M059J (cell line): ENCODE measurements at places on chromosomes 12 and 14. TPM values are rescaled to one million over a fixed set of nuclear protein-coding genes. Genes with fewer than 3 reads are reported as not detected.

DNA sequence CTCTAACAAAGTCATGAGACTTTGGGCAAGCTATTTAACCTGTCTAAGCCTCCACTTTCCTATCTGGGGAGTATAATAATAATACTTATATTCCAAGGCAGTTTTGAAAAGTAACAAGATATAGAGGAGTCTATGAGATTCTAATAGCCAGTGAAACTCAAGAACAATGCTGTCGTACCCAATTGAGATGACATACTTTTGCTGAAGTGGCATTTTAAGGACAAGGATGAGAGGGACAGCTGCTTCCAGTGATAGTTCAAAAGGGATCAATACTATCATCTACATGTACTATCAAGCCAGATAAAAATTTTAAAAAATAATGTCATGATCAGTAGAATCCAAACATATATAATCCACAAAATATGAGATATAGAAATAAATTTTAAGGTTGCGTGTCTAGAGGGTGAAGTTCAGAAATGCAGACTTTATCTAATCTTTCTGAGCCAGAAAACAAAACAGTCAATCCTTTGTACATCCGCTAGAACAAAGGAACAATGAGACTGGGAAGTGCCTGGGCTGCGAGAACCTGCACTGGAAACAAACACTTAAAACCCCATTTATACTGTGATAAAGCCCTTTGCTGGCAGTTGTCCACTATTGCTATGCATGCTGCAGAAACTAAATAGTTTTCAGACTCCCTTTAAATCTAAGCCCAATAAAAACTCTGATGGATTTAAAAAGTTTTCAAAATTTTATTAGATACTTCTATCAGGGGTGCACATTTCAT is 38.6 kb downstream of the PTPRB start:
- DNase-seq: no peak

DNA sequence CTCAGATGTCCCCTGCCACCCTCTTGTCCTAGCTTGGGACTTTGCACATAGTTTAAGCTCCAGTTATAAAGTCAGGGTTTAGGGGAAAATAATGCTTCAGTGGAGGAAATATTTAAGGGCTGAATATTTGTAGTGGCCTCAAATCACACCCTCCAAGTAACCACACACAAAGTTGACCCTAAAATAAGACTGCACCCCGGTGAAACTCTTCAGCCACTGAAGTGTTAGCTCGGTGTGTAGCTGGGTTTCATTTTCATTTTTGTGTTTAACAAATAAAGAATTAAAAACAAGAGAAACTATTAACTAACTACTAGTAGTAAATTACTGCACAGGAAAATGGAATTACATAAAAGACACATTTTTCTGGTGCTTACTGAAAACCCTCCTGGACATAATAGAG is 14.8 kb upstream of the BCL11B start:
- DNase-seq: no peak

ACOT6 gene
- not detected in 2 replicates for total RNA-seq

GRCh38 chr14:72597252-72598233 is 296.4 kb downstream of the DPF3 start:
- DNase-seq: no peak

GRCh38 chr12:104496336-104496735 is 39.6 kb downstream of the CHST11 start:
- no peak for DNase-seq

SYCP3 gene
- 0.76 TPM in 1 of 2 replicates, not detected in the other for total RNA-seq
